ENCODE measurements at places on chromosomes 2 and 18. TPM values are rescaled to one million over a fixed set of nuclear protein-coding genes. Genes with fewer than 3 reads are reported as not detected.

DNA sequence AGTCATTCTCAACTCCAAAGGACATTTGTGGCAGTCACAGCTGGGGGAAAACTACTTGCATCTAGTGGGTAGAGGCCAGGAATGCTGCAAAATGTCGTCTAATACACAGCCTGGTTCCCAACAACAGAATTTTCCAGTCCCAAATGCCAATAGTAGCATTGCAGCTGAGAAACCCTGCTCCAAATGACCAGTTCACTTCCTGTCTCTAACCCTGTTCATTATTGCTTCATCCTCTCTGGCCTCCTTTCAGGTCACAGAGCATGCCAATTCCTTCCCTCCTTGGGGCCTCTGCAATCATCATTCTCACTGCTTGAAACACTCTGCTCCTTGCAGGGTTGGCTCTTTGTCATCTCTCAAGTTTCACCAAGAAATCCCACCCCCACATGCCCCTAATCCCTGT, 139.1 kb downstream of the IRS1 start:
- H3K36me3 ChIP-seq, result no peaks in the 10 kb centered on the region
- H3K27me3 ChIP-seq, result no peaks in the 10 kb centered on the region
- no peaks in the 10 kb centered on the region for H3K4me1 ChIP-seq
- H3K27ac ChIP-seq, result no peak overlapping the region

The TCF23 gene
- not detected for total RNA-seq

- no peak for DNase-seq
- H3K4me1 ChIP-seq, result no peaks in the 10 kb centered on the region
- H3K4me3 ChIP-seq, result no peak overlapping the region
- H3K27ac ChIP-seq, result no peak overlapping the region
- no peaks in the 10 kb centered on the region for H3K27me3 ChIP-seq
Measured at GRCh38 chr2:95374921-95375471, 27.5 kb upstream of the FAHD2A start.

DNA sequence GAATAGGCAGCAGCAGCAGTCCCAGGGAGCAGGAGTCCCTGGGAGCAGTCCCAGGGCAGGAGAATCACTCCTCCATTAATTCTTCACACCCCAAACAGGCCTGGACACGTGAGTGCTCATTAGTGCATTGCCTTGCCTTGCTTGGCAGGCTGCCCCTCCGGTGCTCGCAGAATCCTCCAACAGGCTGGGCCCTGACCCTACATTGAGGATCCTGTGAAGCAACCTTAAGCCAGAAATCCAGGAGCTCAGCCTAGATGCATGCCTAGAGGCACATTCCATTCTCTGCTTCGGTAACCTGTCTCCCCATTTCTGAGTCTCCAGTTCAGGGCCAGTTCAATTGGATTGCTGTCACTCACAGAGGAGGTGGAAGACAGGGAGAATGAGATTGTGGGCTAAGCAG, 97.4 kb upstream of the LRATD1 start:
- no peaks in the 10 kb centered on the region for H3K4me1 ChIP-seq
- DNase-seq, result no peak
- no peaks in the 10 kb centered on the region for H3K27me3 ChIP-seq
- H3K4me3 ChIP-seq, result no peak overlapping the region
- no peak overlapping the region for H3K27ac ChIP-seq

The UGT1A4 gene
- total RNA-seq, result not detected

The ERFE gene
- not detected for total RNA-seq

The SH3BP4 gene
- 0.46 TPM for total RNA-seq

The NPAS2 gene
- total RNA-seq, result 3.8 TPM

The SERPINB11 gene
- not detected for total RNA-seq

The COL4A3 gene
- 0.69 TPM for total RNA-seq

- no peaks in the 10 kb centered on the region for H3K4me1 ChIP-seq
- no peak overlapping the region for H3K27ac ChIP-seq
- no peak for DNase-seq
- no peak overlapping the region for H3K4me3 ChIP-seq
Measured at GRCh38 chr2:236252602-236253001, 11.6 kb downstream of the ASB18 start.

- H3K27me3 ChIP-seq, result no peaks in the 10 kb centered on the region
- no peak overlapping the region for H3K4me3 ChIP-seq
- H3K27ac ChIP-seq, result peak overlapping the region; percentile 16
- no peak for DNase-seq
Measured at GRCh38 chr2:70851704-70852103, 16.1 kb upstream of the CD207 start.

- no peaks in the 10 kb centered on the region for H3K4me1 ChIP-seq
- H3K36me3 ChIP-seq, result no peaks in the 10 kb centered on the region
- H3K4me3 ChIP-seq, result no peak overlapping the region
Measured at GRCh38 chr2:128477026-128477820, 158.6 kb upstream of the HS6ST1 start.

- DNase-seq, result no peak
- no peak overlapping the region for H3K4me3 ChIP-seq
- H3K27me3 ChIP-seq, result no peaks in the 10 kb centered on the region
- no peaks in the 10 kb centered on the region for H3K4me1 ChIP-seq
Measured at GRCh38 chr2:64192664-64193105, 48.5 kb upstream of the PELI1 start.

DNA sequence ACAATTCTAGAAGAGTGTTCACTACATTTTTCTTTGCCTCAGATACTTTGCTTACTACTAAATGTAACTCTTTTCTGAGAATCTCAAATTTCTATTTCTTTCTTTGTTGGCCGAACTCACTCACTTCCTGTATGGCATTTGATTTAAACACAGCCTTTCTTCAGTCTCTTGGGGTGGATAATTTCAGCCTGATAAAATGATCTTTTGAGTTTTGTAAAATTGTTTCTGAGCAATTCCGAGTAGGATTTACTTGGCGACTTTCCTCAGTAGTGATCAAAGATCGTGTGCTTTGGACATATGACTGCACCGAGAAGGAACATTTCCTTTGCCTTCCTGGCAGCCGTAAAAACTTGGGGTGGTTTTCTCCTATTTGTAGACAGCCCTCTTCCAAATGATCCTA, 127.4 kb downstream of the DCDC2C start:
- no peaks in the 10 kb centered on the region for H3K36me3 ChIP-seq
- no peaks in the 10 kb centered on the region for H3K27me3 ChIP-seq
- no peak for DNase-seq
- H3K4me3 ChIP-seq, result no peak overlapping the region

DNA sequence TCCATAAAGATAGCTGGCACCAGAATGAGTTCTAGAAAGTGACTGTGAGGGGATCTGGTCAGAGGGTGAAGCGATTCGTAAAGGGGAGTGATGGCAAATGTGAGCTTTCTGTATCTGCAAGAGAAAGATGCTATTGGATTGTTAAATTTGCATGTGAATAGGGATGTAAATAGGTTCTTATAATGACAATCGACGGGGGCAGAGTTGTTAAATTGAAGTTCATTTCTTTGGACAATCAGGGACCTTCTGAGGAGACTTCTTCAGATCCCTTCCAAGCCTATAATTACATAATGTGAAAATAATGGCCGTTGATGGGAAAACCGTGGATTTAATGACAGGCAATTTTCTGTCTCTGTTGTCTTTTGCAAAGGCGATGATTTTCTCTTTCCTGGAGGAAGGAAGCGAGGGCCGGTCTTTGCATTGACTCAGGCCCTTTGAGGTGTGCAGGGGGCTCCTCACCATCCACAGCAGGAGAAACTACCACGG, 52.2 kb upstream of the TMEM18 start:
- H3K27me3 ChIP-seq, result no peaks in the 10 kb centered on the region
- DNase-seq, result no peak
- no peaks in the 10 kb centered on the region for H3K36me3 ChIP-seq
- no peaks in the 10 kb centered on the region for H3K4me1 ChIP-seq

Measured in naive thymus-derived CD4-positive, alpha-beta T cell (primary cell).